GM12865 (cell line): ENCODE measurements at places on chromosomes 7 and 10.

- no peak for DNase-seq
Observed at GRCh38 chr10:30827531-30828120, 198.1 kb upstream of the LYZL2 start.

DNA sequence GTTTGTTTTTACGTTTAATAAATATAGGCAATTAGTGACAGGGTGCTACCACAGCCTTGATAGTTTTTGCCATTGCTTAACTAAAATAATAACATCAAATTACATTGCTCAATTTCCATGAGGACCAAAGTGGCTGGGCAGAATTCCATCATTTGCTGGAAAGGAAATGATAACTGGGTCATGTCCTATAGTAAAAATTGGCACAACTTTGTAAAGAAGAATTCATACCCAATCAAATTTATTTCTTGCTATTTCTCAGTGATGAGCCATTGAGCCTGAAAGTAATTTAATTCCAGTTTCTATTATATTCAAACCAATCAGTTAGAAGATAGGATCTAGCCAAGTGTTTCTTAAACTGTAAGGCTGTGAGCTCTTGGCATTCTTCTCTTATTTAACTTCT lies 102.2 kb upstream of the CTTNBP2 start:
- no peak for DNase-seq

DNA sequence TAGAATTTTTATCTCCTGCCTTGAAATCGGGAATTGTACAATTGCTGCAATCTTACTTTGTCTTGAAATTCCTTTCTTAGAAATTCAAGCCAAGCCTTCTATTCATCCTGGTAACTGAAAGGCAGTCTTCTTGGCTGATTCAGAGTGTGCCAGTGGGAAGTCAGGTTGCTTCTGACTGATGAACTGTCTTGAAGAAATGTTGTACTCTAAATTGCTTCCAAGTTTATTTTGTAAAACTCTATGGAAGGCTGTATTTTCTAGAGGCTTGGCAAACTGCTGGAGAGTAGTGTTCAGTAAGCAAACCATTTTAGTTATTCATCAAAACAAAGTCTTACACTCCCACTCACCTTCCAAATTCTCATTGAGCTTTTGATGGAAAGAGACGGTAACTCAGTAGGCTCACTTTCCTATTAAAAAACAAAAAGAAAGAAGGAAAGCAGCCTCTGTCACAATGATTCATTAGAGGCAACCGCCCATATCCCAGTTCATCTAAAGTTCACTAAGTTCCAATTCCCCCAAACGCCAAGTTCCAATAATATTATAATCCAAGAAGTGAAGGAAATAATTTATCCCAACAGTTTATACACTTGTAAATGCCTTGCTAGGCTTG lies 187.9 kb upstream of the MALRD1 start:
- DNase-seq: no peak

- no peak for DNase-seq
Observed at GRCh38 chr7:131363719-131364118, 36.0 kb downstream of the MKLN1 start.

GRCh38 chr10:88244781-88245625 lies 338.1 kb downstream of the RNLS start:
- peak; percentile 15 for DNase-seq

- DNase-seq: no peak
Observed at GRCh38 chr10:124872681-124873080, 69.2 kb upstream of the ZRANB1 start.
